ENCODE measurements at places on chromosomes 1 and 21.

DNA sequence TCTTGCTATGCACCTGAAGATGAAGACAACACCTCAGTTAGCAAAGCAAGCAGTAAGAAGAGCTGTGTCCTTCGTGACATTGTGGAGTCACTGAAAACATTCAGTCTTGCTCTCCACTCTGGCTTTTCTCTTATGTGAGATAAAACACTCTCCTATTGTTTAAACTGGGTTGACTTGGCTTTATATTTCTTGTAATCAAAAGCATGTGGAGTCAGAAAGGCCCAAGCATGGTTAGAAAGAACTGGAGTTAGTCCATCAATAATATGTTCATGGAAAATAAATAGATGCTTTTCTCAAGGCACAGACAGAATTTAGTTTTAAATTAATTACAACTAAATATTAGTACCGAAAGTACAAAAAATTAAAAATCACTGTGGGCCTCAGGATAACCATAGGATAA, 61.7 kb downstream of the UBE2U start:
- no peaks in the 10 kb centered on the region for H3K36me3 ChIP-seq
- H3K27me3 ChIP-seq = peaks cover 32% of the 10 kb centered on the region
- H3K4me3 ChIP-seq = no peak overlapping the region
- no peaks in the 10 kb centered on the region for H3K4me1 ChIP-seq

DNA sequence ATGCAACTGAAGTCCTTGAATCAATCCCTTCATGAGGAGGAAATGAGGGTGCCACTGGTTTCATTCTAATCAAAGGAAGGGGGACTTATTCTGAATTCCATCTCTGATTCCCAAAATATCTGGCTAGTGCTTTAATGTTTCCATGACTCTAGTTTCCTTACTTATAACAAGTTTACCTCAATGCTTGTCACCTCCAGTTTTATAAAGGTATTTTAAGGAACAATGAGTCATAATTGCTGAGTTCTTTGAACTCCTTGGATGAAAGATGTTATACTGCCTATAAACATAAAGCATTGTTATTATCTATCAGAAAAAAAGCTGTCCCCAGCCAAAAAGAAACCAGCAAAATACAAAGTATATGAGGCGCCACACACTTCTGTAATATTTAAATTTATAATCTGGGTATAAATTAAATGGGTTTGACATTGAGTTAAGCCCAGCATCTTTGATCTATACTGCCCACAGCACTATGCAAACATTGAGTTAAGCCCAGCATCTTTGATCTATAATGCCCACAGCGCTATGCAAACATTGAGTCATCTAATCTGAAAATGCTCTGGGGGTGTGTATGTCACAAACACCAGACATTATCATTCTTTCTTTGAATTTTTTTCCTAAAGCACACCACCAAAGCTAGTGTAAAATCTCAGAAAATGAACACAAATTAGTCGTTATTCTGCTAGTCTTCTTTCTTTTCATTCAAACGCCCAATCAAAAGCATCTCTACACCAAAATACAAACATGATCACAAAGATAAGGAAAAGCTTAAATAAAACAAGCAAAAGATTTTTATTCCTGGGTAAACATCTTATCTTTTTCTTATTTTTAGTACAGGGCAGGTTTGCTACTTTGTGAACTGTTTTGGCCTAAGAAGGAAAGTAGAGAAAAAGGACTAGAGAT, 11.5 kb upstream of the CXADR start:
- H3K27me3 ChIP-seq = peaks cover 4% of the 10 kb centered on the region
- no peaks in the 10 kb centered on the region for H3K4me1 ChIP-seq
- no peak overlapping the region for H3K4me3 ChIP-seq
- DNase-seq = no peak
- no peak overlapping the region for H3K27ac ChIP-seq

- peaks cover 28% of the 10 kb centered on the region for H3K27me3 ChIP-seq
- no peak overlapping the region for H3K27ac ChIP-seq
- no peak overlapping the region for H3K4me3 ChIP-seq
- H3K4me1 ChIP-seq = peaks cover 5% of the 10 kb centered on the region
- no peak for DNase-seq
These were observed 10.1 kb downstream of the CADM3 start for GRCh38 chr1:159181328-159182024.

GRCh38 chr1:15422871-15423270, 13.2 kb downstream of the EFHD2 start:
- H3K27ac ChIP-seq = no peak overlapping the region
- H3K27me3 ChIP-seq = no peaks in the 10 kb centered on the region
- DNase-seq = no peak

DNA sequence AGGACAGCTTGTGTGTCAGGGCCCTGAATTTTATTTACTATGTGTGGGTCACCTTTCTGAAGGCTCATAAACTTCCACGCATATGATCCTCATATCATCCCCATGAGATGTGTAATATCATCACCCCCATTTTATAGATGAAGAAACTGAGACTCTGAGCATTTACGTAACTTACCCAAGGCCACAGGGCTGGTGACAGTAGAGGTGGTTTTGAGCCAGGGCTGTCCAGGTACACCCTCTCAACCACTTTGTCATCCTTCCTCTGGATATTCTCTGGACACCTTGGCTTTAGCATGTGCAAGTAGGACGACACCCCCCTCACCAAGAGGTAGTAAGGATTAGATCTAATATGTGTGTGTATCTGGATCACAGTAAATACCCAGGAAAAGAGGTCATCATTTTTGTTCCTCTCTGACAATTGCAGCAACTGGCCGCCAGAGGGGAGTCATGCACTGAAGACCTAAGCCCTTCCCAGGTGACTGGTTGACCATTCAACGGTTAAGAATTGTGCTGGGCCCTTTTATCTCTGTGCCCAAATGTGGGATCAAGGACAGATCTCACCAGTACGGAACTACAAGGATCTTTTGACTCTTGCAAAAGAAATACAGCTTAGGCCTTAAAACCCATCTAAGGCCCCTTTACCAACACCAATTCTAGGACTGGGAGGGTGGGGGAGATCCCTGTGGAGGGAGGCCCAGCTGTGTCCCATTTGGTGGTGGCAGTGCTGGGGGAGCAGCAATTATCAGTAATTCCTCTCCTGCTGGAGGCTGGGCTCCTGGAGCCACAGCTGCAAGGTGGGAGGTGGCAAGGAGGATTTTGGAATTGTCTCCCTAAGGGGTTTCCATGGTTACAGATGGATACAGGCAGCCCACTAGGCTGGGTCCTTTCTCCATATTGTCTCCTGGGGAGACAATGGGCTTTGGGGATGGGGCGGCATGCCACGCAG, 13.7 kb upstream of the E2F2 start:
- H3K4me3 ChIP-seq = no peak overlapping the region
- H3K4me1 ChIP-seq = peaks cover 40% of the 10 kb centered on the region
- peak; percentile 58 for DNase-seq
- H3K36me3 ChIP-seq = no peaks in the 10 kb centered on the region
- H3K27ac ChIP-seq = peak overlapping the region; percentile 34

DNA sequence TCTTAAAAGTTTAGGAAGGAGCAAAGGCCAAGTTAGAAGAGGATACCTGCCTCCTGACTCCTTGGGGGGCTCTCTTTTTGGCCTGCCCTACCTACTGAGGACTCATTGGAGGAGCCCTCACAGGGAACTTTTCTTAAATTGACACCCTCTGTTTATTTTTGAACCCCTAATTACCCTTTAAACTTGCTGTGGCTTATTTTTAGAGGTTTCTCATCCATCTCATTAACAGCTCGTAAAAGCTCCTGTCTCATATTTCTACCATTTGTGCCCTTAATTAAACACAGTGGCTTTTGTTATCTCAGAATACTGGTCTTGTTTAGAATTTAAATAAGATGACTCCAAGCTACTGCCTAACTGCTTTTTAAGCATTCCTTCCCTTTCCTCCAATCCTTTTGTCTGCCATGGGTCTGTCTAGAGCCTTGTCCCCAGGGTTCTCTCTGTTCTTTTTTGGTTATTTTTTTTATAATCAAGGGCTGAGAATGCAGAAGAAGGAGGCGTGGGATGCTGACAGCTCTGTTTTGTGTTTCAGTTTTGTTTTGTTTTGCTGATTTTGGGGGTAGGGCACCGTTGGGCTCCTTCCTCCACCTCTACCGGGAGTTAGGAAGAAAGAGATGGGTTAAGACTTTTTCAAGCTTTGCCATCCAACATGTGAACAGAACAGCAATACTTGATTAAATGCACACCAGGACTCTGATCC, 78.0 kb downstream of the SYT6 start:
- no peaks in the 10 kb centered on the region for H3K4me1 ChIP-seq
- H3K27ac ChIP-seq = no peak overlapping the region
- no peak overlapping the region for H3K4me3 ChIP-seq
- no peak for DNase-seq
- no peaks in the 10 kb centered on the region for H3K36me3 ChIP-seq
- H3K27me3 ChIP-seq = peaks cover 8% of the 10 kb centered on the region

GRCh38 chr1:18925279-18925678, 22.9 kb upstream of the ALDH4A1 start:
- H3K4me3 ChIP-seq = peak overlapping the region; percentile 22
- peak overlapping the region; percentile 37 for H3K27ac ChIP-seq
- no peaks in the 10 kb centered on the region for H3K27me3 ChIP-seq
- no peak for DNase-seq
- H3K36me3 ChIP-seq = peaks cover 16% of the 10 kb centered on the region
- H3K4me1 ChIP-seq = peaks cover 68% of the 10 kb centered on the region

DNA sequence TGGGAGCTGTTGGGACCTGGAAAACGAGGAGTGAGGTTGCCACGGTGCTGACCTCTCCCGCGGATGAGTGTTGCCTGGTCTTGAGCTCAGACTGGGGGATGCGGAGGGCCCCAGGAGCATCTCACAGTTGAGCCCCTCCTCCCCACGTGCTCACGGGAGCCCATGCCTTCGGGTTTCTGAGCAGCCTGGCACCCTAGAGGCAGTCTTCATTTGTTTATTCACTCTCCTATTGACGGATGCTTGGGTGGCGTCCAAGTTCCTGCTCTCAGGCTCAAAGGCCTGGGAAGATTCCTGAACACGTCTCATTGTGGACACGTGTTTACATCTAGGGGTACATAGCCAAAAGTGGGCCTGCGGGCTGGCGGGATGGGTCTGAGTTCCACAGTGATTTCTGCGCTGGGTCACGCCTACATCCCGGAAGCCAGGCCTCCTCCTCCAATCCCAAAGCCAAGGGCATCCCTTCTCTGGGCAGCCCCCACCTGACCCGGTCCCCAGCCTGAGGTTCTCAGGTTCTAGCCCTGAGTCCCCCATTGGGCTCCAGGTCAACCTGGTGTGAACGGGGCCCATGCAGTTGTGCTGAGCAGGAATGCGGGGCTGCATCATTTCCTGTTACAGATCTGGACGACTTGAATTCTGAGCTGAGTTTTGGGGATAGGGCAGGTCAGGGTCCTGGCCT, 14.7 kb downstream of the WNT3A start:
- no peak overlapping the region for H3K27ac ChIP-seq
- H3K4me1 ChIP-seq = no peaks in the 10 kb centered on the region
- DNase-seq = no peak
- H3K27me3 ChIP-seq = peaks cover 19% of the 10 kb centered on the region

- H3K36me3 ChIP-seq = no peaks in the 10 kb centered on the region
- no peak for DNase-seq
- H3K27ac ChIP-seq = no peak overlapping the region
- no peak overlapping the region for H3K4me3 ChIP-seq
- H3K4me1 ChIP-seq = peaks cover under 1% of the 10 kb centered on the region
These were observed 108.2 kb downstream of the CDC7 start for GRCh38 chr1:91608876-91609275.

- peaks cover 18% of the 10 kb centered on the region for H3K36me3 ChIP-seq
- peaks cover 19% of the 10 kb centered on the region for H3K4me1 ChIP-seq
- no peak for DNase-seq
- no peak overlapping the region for H3K27ac ChIP-seq
- no peaks in the 10 kb centered on the region for H3K27me3 ChIP-seq
- H3K4me3 ChIP-seq = no peak overlapping the region
These were observed 32.3 kb downstream of the RAB3GAP2 start for GRCh38 chr1:220239966-220240365.

GRCh38 chr1:110341872-110342331, 2.7 kb downstream of the RBM15 start:
- H3K4me1 ChIP-seq = peaks cover 34% of the 10 kb centered on the region
- H3K27ac ChIP-seq = no peak overlapping the region
- no peak overlapping the region for H3K4me3 ChIP-seq
- no peak for DNase-seq
- no peaks in the 10 kb centered on the region for H3K27me3 ChIP-seq
- peaks cover 27% of the 10 kb centered on the region for H3K36me3 ChIP-seq

- peaks cover 21% of the 10 kb centered on the region for H3K4me1 ChIP-seq
- no peak for DNase-seq
- peaks cover 8% of the 10 kb centered on the region for H3K36me3 ChIP-seq
- H3K27ac ChIP-seq = no peak overlapping the region
- no peak overlapping the region for H3K4me3 ChIP-seq
- no peaks in the 10 kb centered on the region for H3K27me3 ChIP-seq
These were observed 42.0 kb downstream of the LAMC1 start for GRCh38 chr1:183065168-183065706.

GRCh38 chr1:248923352-248924338, 17.6 kb downstream of the PGBD2 start:
- peaks cover 28% of the 10 kb centered on the region for H3K36me3 ChIP-seq
- no peaks in the 10 kb centered on the region for H3K27me3 ChIP-seq
- no peak overlapping the region for H3K4me3 ChIP-seq
- peaks cover 16% of the 10 kb centered on the region for H3K4me1 ChIP-seq

- peaks cover 11% of the 10 kb centered on the region for H3K27me3 ChIP-seq
- H3K4me3 ChIP-seq = no peak overlapping the region
- no peaks in the 10 kb centered on the region for H3K4me1 ChIP-seq
- H3K36me3 ChIP-seq = no peaks in the 10 kb centered on the region
- DNase-seq = no peak
These were observed 64.1 kb downstream of the ACTL8 start for GRCh38 chr1:17819129-17819802.

DNA sequence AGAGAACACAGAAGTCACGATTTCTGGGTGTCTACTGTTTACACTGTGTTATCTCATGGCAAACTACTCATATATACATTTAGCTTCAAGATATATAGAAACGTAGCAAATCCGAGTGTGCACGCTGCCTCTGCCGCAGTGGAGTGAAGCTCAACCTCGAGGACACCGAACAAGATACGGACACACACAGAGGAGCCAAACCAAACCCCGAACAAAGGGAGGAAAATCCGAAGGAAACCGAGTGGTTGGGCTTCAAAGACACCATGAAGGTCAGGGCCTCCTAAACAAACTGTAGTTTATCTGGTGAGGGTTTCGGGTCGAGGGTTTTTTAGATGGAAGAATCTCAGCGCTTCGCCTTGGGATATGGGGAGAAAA, 34.5 kb downstream of the SLC45A1 start:
- H3K4me3 ChIP-seq = no peak overlapping the region
- no peak for DNase-seq
- H3K36me3 ChIP-seq = peaks cover 35% of the 10 kb centered on the region
- peaks cover 3% of the 10 kb centered on the region for H3K27me3 ChIP-seq
- H3K4me1 ChIP-seq = peaks cover 6% of the 10 kb centered on the region

- H3K36me3 ChIP-seq = no peaks in the 10 kb centered on the region
- H3K27me3 ChIP-seq = no peaks in the 10 kb centered on the region
- no peak overlapping the region for H3K27ac ChIP-seq
- no peak for DNase-seq
These were observed 208.0 kb upstream of the BRINP3 start for GRCh38 chr1:190685676-190686075.

GRCh38 chr1:229136822-229137221, 134.1 kb upstream of the RAB4A start:
- no peak overlapping the region for H3K27ac ChIP-seq
- H3K4me3 ChIP-seq = no peak overlapping the region
- no peak for DNase-seq
- H3K27me3 ChIP-seq = peaks cover 4% of the 10 kb centered on the region
- peaks cover 15% of the 10 kb centered on the region for H3K36me3 ChIP-seq
- peaks cover 27% of the 10 kb centered on the region for H3K4me1 ChIP-seq

GRCh38 chr1:209929751-209930150, 8.3 kb upstream of the SYT14 start:
- peaks cover 20% of the 10 kb centered on the region for H3K27me3 ChIP-seq
- no peak overlapping the region for H3K4me3 ChIP-seq
- no peaks in the 10 kb centered on the region for H3K36me3 ChIP-seq
- DNase-seq = no peak
